ENCODE measurements at places on chromosomes 5 and 9.

GRCh38 chr5:81354093-81354492 lies 39.8 kb downstream of the ACOT12 start:
- DNase-seq = no peak

DNA sequence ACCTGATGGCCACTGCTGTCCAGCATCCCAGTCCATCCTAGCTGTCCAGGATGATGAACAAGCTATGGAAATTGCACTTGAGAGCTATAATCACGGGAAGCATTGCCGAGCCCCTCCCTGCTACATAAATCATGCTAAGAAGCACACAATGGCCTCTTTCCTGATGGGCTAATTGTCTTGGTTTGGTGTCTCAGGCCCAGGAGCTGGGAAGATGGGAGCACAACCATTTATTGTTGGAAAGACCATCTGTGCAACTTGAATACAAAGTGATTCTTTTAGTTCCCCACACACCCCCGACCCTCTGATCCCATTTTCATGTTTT lies 80.4 kb downstream of the RGS3 start:
- DNase-seq = no peak

- no peak for DNase-seq
Measured at GRCh38 chr5:83357621-83358231, 113.8 kb upstream of the VCAN start.

- no peak for DNase-seq
Measured at GRCh38 chr9:121499177-121499426, 542 bp downstream of the GGTA1 start.

DNA sequence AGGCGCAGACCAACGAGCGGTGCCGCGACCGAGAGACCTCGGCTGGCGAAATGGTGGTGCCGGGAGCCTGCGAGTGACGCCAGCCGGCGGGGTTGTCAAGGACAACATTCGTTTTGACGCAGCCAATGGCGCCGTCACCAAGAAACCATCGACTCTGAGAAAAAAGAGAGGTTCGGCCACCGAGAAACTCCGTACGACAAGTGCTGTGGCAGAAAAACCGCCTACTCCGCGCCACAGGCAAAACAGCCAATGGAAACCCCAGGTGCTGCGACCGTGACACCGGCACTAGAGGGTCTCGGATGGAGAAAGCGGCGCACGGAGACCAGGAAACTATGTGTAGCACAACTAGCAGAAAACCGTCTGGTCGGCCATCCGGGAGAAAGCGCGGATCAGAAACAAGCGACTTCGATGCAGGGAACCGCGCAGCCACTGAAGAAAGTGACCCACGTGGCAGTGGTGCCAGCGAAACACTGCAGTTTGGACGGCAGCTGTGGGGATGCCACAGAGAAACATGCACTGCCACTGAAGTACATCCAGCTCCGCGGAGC lies 88.8 kb downstream of the ANXA2R start:
- DNase-seq = no peak

GRCh38 chr5:78706825-78707224 lies 58.3 kb upstream of the LHFPL2 start:
- no peak for DNase-seq

DNA sequence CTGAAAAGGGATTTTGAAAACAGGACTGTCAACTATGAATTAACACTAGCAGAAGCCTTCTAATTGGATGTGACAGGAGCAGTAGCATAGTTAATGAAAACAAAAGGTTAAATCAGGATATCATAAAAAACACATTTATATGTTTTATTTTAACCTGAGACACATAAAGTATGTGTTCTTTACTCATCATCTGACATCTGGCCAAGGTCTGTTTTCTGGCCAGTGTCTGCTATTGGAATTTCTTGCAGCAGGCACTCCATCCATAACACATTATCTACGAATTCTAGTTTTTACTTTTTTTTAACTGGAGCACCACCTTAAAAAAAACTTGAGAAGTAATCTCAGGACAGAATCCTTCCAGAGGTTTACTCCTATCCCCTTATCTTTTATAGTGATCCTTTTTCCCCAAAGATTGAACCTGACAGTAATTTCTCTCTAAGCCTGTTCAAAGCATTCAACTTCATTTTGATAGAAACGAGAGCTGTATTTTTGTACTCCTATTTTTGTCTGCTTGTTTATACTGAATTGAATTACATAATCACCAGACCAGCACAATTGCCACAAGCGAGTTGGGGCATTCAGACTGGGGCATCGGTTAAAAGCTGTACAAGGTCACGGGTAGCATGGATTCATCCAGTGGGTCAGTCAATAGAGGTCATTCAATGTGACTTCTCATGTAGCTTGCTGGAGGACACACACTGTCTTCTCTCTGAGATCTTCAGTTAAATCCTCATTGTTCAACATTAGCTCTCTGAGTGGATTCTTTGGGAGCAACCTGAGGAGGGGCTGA lies 205.6 kb upstream of the CLINT1 start:
- DNase-seq = no peak

Data from AG04449 (cell line).